ENCODE measurements at places on chromosomes 13 and 19.

DNA sequence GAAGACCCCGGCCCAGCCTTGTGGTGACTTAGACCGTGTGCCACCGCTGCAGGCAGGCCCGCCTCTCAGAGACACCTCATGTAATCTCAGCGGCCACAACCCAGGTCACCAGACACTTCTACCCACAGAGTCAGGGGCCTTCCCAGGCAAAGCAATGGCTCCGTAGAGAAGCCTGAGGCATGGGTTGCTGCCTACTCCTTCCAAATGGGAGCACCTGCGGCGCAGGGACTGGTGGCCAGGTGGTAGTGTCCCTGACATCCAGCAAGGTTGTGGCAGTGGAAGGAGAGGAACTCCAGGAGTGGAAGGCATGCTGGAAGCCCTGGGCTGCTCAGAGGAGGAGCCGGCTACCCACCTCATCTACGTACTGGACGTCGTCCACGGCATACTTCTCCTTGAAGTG is 21.0 kb downstream of the PEPD start:
- no peak for DNase-seq

DNA sequence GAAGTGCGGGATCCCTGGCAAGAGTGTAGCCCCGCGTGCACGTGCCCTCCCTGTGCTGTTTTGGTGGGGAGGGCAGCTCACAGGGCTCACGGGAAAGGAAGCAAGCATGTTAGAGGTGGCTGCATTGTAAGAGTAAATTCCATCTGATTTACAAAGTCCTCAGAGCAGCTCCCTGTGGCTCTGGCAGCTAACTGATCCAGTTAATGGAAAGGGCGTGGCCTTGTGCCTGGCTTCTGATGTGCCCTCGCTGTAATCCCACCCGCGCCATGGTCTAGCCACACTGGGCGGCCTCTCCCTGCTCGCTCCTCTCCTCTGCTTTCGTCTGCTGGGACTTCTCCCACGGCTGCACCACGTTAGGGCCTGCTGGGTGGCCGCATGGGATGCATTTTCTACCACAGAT is 258.5 kb downstream of the FGF9 start:
- no peak for DNase-seq

DNA sequence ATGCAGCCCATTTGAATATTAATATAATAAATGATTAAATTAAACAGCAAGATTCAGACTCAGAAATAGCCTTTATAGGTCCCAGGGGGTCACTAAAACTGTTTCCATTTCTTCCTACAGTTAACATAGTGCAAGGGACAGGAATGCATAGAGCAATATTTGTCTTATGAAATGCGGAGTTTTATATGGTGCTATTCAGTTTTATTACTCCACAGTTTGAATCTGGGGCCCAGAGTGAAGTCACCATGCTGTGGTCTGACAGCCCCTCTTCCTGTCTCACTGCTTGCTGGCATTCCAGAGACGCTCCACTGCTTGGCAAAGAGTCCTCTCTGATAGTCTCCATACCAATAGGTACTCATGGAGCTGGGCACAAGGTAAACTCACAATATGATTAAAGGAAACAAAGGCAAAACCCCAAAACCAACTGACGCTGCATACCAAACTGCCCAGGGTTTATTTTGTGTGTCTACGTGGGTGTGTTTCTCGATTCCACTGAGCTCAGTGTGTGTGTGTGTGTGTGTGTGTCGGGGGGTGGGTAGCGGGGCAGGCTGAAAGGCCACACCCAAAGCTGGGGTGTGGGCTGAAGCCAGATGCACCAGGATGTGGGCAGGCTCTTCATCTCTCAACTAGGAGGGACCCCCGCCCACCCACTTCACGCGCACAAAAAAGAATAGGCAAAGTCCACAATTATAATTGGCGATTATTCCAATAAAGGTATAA is 277.9 kb downstream of the TSHZ3 start:
- DNase-seq, result no peak

GRCh38 chr19:31296741-31297390 is 52.4 kb downstream of the TSHZ3 start:
- no peak for DNase-seq

DNA sequence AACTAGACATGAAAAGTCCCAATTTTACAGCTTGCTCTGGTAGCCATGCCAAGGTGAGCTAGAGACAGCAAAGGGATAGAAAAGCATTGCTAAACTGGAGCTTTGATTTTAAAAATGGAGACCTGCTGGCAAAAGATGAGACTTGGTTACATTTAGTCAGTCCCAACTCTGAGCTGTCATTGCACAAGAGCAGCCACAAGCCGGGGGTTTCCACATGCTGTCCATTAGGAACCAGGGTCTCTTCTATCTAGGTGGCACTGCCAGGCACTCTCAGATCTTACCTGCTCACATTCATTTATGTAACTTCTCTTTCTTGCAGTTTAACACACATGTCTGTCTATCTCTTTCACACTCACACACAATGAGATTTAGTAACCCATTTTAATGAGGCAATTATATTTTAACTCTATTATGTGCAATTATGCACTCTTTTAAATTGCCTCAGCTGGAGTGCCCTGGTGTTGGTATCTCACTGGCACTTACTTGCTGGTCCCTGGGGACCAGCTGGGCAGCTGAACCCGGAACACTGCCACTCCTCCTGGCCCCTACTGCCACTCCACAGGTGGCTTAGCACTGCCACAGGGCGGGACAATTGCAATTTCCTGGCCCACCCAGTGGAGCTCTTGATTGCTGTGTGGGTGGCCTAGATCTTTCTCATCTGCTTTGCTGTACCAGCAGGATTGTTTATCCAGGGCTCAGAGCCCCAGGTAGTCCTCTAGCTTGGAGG is 112.5 kb downstream of the COG6 start:
- no peak for DNase-seq

DNA sequence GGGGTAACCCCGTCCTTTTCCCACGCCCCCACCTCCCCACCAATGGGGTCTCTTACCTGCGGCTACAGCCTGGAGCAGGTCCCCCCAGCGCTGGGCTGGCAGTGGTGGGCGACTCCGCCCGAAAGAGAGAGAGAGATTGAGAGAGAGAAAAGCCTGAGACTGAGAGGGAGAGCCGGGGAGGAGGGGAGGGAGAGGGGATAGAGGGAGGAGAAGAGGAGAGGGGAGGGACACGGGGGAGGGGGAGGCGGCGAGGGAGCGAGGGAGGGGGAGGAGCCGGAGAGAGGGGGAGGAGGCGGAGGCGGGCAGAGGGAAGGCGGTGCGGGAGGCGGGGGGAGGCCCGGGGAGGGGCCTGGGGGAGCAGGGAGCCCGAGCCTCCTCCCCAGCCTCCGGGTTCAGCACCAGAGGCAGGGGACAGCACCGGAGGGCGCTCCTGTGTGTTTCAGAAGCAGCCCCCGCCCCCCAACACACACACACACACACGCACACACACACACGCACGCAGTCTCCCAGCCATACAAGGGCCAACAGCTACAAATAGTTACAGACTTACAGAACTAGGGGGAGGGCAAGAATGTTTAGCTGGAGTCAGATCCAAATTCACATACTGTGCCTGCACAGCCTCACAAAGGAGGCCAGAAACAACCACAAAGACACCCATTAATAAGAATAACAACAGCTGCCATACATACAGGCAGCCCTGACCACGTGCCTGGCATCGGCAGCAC is at the start of gene SLC8A2:
Gene SLC8A2, minus strand, starts transcription at position 161 of the 725 bp plus-strand sequence. CDS start 5,490 bp downstream, outside the sequence.
- no peak for DNase-seq

- DNase-seq, result no peak
Measured at GRCh38 chr13:43431841-43432240, 354.9 kb downstream of the ENOX1 start.

DNA sequence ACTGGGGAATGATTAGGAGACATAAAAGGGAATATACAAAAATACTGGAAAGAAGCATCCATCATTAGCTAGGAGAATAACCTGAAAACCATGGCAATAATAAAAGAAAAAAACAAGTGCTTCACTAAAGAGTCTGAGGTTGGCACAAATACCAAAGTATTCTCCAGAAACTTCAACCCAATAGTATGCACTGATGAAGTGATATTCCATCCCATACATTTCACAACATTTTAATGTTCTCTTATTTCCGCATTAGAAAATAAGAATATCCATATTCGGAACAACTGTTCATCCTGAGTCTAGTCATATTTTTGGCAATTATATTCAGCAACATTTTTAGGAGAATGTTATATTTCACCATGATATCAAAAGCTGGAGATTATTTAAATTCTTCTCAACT is 116.2 kb downstream of the POSTN start:
- DNase-seq, result no peak

DNA sequence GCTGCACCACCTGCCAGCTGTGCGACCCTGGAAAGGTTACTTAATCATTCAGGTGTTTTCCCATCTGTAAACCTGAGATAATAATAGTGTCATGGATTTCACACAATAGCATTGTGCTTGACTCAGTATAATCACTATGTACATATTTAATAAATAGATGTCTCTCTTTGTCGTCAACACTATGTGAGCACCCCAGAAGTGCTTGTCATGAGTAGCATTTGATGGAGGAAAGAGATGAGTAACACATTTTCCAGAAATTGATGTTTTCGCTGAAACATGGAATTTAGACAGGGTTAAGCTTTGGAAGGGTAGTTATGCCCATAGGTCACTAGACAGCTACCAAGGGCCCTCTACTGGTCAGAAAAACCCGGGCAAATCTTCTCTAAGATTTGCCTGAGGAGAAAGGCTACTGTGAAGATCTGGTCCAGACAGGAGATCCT is 9.5 kb upstream of the MBNL2 start:
- no peak for DNase-seq

- no peak for DNase-seq
Measured at GRCh38 chr19:18322318-18322758, 538 bp downstream of the LSM4 start.

DNA sequence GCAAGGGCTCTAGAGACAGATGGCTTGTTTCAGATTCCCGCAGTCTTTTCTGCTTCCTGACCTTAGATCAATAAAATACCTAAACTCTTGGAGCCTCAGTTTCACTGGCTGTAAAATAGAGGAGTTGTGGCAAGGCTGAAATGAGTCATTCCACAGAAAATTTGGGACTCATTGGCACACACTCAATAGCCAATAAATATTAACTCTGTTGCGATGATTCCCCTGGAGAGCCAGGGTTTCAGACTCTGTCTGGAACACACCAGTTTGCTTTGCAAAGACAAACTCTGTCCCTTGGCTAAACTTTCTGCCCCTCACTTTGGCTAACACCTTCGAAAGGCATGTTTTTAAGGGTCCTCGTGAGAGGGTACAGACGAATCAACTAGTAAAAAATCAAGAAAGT is 18.1 kb upstream of the UBE2L5 start:
- DNase-seq, result no peak

DNA sequence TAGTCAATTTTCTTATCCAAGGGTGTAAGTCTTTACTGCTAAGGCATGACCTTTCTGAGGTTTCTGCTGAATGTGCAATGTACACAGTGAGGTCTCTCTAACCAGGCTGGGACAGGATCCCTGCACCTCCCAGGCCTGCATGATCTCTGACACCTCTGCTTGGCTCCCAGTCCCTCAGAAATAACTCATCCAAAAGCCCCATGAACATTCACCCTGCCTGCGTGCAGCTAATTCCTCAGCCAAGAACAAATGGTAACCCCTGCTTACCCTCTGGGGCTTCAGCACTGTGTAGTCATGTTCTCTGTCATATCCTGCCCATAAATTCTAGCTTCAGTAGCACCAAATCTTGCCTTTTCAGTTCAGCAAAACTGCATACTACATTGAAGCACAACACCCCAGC is 1146.3 kb upstream of the MIR17HG start:
- DNase-seq, result no peak

DNA sequence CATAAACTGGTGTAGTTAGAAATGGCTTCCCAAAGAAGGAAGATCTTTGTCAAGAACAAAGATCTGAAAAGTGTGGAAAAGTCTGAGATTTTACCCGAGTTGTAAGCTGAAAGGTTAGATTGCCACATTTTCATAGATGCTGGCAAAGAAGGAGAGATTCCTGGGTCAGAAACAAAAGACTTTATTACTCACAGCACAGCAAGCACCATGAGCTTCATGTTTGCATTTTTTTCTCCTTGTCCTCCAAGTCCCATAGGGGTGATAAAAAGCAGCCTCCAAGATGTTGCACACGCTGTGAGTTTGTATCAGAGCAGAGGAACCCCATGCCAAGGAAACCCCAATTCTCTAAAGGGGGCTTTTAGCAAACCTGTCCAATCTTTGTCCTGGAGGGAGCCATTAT is 29.3 kb downstream of the MZT1 start:
- DNase-seq, result no peak

DNA sequence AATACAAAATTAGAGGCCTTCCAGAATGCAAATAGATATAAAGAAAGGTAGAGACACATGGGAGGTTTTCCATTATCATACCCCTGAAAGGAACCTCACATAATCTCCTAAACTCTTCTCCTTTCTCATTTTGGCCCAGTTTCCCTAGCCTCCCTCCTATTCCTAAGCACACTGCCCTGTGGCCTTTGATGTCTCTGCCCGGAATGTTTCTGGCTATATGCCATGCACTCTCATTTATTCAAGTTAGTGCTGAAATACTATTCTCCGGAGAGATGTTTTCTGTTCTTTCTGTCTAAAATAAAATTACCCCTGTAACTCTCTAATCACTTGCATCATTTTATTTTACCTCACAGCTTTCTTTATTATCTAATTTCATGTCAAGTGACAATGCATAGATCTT is 1287.7 kb downstream of the SLITRK5 start:
- DNase-seq, result no peak

- DNase-seq, result no peak
Measured at GRCh38 chr13:50511877-50512341, 331.6 kb downstream of the DLEU7 start.

GRCh38 chr19:17944301-17944700 is 11.5 kb downstream of the CCDC124 start:
- DNase-seq, result no peak

- DNase-seq, result no peak
Measured at GRCh38 chr19:11626252-11626651, 29.0 kb downstream of the ZNF627 start.

- no peak for DNase-seq
Measured at GRCh38 chr13:112131713-112132113, 64.8 kb downstream of the SOX1 start.

DNA sequence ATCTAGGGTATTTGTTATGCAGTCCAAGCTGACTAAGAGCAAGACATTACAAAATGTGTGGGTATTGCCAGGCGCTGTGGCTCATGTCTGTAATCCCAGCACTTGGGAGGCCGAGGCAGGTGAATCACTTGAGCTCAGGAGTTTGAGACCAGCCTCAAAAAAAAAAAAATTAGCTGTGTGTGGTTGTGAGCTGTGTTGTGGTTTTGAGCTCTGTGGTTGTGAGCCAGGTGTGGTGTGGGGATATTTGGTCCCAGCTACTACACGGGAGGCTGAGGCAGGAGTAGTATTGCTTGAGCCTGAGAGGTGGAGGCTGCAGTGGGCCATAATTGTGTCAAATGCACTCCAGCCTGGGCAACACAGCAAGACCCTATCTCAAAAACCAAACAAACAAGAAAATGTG is 5.6 kb upstream of the KEAP1 start:
- no peak for DNase-seq

- DNase-seq, result no peak
Measured at GRCh38 chr13:35139591-35139990, 197.5 kb downstream of the NBEA start.

- DNase-seq, result no peak
Measured at GRCh38 chr13:111874981-111875380, 192.0 kb upstream of the SOX1 start.

GRCh38 chr13:30081331-30081730 is 226.0 kb downstream of the KATNAL1 start:
- DNase-seq, result no peak

- DNase-seq, result peak; percentile 37
Measured at GRCh38 chr19:325173-325936, 19.2 kb downstream of the MIER2 start.

GRCh38 chr19:10510301-10510802 is 6.9 kb downstream of the S1PR5 start:
- DNase-seq, result no peak

Data from RWPE2 (cell line).